Left colon (tissue), 2 donors: ENCODE measurements at places on chromosomes 1 and 21. TPM values are rescaled to one million over a fixed set of nuclear protein-coding genes. Genes with fewer than 3 reads are reported as not detected.

DNA sequence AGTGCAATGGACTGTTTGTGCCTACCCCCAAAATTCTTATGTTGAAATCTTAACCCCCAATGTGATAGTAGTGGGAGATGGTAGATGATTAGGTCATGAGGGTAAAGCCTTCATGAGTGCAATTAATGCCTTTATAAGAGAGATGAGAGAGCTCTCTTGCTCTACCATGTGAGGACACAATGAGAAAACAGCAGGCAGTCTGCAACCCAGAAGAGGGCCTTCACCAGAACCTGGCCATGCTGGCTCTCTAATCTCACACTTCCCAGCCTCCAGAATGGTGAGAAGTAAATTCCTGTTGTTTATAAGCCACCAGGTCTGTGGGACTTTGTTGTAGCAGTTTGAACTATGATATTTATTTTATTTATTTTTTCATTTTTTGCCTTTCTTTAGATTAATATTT lies 21.0 kb downstream of the RYR2 start:
- no peak for DNase-seq

- peak; percentile 31 for DNase-seq
Measured at GRCh38 chr1:53327182-53327913, 522 bp downstream of the LRP8 start.

- peak; percentile 24 for DNase-seq
Measured at GRCh38 chr1:227942716-227943261, 4.9 kb downstream of the WNT9A start.

PLA2G2C gene
- total RNA-seq, result 0.28 TPM

FBXO2 gene
- 0.55 TPM for total RNA-seq

GRCh38 chr1:63827411-63828321 lies 53.8 kb downstream of the ROR1 start:
- DNase-seq, result no peak

DNA sequence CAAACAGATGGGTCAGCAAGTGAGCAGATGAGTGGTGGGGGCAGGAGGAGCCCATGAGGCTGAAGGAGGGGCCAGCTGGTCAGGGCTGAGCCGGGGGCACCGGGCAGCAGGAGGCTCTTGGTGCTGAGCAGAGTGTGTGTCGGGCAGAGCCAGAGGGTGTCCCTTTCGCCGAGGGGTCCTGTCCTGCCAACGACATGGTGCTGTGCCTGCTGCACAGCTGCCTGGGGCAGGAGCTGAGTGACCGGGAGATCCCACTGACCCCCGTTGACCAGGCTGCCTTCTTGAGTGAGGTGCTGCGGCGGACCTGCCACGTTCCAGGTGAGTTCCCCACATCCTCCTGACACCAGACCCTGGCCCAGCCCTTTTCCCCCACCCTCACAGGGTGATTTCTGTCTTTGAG lies 27.5 kb downstream of the HYI start:
- no peak for DNase-seq

DNA sequence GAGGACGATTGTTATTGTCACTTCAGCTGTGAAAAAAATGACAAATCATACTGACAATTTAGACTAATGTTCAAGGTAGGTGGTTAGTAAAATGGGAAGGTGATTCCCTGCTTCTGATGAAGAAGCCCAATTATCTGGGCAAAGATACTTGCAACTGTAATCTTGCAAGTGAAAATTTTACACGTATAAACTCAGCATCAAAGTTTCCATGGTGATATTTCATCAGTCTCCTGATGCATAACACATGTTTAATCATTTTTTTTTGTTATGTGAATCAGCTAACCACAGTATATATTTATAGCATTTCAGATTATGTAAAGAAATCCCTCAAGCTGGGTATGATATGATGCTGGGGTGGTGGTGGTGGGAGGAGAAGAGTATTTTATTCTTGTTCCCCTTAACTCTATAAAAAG lies 16.4 kb upstream of the KCNK1 start:
- DNase-seq, result no peak

GRCh38 chr1:75861831-75862230 lies 65.1 kb downstream of the MSH4 start:
- no peak for DNase-seq

GRCh38 chr1:53352561-53352960 lies 24.7 kb upstream of the LRP8 start:
- DNase-seq, result no peak

NBPF4 gene
- total RNA-seq, result not detected
